ENCODE measurements at places on chromosomes 6 and 20. TPM values are rescaled to one million over a fixed set of nuclear protein-coding genes. Genes with fewer than 3 reads are reported as not detected.

- DNase-seq: no peak
Measured at GRCh38 chr20:52469128-52469527, 277.5 kb upstream of the ZFP64 start.

Gene EPPIN
- not detected for total RNA-seq

DNA sequence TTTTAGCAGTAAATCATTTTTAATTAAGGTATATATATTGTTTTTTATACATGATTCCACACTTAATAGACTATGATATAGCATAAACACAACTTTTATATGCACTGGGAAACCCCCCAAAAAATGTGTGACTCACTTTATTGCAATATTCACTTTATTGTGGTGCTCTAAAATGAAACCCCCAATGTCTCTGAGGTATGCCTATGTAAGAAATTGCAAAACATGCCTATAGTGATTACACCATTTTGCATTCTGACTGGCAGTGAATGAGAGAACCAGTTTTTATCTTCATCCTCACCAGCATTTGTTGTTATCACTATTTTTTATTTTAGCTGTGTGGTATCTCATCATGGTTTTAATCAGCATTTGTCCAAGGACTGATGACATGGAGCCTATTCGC, 8.5 kb upstream of the CST11 start:
- DNase-seq: no peak

DNA sequence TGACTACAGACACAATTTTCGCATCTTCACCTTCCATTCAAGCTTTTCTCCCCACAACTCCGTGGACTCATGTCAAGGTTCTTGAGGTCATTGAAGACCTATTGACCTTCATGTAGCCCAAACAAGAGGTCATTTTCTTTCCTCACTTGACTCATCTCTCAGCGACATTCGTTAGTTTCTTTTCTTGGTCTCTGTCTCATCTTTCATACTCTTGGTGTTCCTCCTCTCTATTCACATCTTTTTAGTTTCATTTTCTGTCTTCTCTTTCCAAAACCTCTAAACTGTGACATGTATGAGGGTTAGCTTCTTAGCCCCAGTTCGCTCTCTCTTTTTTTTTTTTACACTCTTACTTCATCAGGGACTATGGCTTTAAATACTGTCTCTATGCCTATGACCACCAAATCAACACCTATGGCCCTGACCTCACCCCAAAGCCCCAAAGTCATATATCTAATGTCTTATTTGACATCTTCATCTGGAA, 128.6 kb upstream of the BACH2 start:
- no peak for DNase-seq

DNA sequence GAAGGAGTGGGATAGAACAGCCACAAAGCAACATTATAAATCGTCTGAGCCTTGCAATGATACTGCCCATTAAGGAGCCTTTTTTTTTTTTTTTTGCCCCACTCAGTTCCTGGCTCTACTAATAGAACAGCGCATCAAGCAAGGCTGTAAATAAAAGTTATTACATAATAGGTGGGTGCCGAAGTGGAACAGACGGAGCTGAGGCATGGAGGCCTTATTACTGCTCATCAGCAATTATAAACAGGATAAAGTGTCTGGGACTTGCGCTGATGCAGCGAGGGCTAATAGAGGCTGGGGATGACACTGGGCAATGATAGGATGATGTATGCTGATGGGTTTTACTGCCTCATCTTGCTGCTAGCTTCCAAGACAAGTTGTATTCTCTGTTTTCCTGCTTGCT, 272.1 kb downstream of the ZFAND3 start:
- DNase-seq: no peak

GRCh38 chr6:34231566-34232336, 4.9 kb upstream of the HMGA1 start:
- no peak for DNase-seq

Data from gastrocnemius medialis (tissue), 4 donors.